ENCODE measurements at places on chromosomes 13 and 19.

GRCh38 chr19:33461256-33462111 lies 60.1 kb downstream of the PEPD start:
- no peak for DNase-seq

- DNase-seq, result no peak
Measured at GRCh38 chr13:110227864-110228643, 78.9 kb downstream of the COL4A1 start.

DNA sequence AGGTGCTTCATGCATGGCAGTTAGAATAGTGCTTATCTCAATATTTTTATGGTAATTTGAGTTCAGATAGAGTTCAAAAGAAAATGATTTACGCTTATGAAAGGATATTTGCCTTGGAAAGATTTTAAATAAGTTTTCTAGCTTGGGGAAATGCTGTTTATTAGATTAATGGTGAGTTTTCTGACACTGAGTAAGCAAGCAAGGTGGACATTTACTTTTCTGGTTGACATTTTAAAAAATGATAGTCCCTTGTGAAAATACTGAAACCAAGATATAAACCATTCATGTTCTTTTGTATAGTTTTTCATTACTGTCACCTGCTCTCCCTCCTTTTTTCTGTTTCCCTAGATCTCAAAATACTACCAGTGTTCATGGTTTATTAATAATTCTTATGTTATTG lies 1034.8 kb upstream of the SPRY2 start:
- no peak for DNase-seq

GRCh38 chr19:46913852-46914430 lies 53.1 kb downstream of the ARHGAP35 start:
- DNase-seq, result peak; percentile 43

GRCh38 chr19:1171755-1172352 lies 2.2 kb downstream of the SBNO2 start:
- no peak for DNase-seq

DNA sequence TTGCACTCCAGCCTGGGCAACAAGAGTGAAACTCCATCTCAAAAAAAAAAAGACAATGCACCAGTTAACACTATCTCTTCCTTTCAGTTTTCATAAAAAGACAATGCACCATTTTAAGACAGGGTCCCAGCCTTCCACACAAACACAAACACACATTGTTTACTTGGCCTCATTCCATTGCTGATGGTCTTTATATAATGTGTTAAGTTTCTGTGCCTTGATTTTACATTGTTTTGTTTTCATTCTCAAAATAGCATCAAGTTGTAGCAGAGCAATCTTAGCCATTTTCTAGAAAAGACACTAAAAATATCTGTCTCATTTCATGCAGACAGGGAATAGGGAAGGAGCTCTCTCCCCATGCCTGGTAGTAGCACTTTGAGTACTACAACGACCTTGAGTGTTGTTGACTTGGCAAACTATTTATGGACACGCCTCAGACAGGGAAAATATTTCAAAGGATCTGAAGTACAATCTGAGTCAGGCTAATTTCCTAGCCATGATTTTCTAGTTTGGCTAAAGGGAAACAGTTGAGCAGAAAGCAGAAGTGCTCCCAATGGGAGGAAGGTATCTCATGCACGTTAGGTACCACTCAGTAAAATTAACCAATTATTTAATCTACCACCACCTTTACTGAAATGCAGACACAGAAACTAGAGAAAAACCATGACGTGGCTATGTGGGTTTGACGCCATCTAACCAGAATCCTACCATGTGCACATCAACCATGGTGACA lies 120.6 kb downstream of the ABCC4 start:
- DNase-seq, result no peak

DNA sequence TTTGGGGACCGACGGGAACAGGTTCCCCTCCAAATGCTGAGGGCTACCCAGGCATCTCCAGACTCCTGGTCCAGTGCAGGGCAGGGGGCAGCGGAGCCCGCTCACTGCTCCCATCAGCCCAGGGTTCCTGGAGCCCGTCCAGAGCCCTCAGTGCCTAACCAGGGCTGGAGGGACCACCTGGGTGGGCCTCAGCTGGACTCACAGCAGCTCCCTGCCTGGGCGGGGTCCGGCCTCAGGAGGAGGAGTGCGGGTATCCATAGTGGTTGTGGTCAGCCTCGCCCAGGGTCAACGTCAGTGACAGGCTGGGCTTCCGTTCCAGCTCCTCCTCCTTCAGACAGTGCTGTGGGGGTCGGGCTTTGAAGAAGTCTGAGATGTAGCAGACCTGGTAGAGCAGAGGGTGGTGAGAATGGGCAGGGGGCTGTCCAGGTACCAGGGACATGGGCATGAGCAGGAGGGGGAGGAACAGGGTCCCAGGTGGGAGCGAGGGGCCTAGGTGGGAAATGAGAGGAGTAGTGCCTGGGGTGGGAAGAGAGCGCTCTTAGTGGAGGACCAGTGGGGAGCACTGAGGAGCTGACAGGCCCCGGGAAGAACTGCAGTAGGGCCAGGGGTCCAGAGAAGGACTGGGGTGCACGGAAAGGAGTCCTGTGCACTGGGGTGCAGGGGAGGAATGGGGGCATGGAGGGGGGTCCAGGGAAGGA lies 9.9 kb downstream of the PLPP2 start:
- no peak for DNase-seq

DNA sequence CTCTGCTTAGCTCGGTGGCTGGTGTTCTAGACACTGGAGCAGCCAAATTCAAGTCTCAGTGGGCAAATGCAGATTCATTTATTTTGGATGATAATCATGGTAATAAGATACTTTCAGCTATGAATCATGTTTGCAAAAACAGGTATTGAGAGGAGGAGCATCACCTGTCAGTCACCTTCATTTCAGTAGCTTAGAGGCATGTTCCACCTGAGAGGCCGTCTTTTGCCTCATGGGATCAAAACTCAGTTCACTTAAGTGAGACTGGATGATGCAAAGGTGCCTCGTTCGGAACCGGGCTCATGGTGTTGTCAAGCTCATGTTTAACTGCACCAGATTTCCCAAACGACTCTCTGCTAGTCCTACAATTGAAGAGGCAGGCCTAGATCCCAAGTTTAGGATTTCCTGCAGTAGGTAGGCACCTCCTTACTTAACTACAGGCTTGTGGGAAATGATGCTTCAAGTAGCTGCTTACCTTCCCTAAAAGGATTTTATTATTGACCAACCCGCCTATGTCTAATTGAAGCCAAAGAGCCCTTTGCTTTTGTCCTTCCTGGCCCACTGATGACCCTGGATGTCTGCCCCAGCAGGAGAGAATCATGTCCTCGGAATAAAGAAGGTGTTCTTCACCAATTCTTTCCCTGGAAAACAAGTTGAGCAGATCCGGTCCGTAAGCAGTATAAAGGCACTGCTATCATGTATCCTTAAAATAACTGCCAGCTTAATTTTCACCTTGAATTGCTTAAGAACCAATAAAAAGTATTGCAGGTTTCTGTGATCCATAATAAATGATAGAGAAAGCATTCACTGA lies 60.0 kb downstream of the ZAR1L start:
- DNase-seq, result no peak

- DNase-seq, result no peak
Measured at GRCh38 chr19:17555929-17556813, 722 bp downstream of the COLGALT1 start.

DNA sequence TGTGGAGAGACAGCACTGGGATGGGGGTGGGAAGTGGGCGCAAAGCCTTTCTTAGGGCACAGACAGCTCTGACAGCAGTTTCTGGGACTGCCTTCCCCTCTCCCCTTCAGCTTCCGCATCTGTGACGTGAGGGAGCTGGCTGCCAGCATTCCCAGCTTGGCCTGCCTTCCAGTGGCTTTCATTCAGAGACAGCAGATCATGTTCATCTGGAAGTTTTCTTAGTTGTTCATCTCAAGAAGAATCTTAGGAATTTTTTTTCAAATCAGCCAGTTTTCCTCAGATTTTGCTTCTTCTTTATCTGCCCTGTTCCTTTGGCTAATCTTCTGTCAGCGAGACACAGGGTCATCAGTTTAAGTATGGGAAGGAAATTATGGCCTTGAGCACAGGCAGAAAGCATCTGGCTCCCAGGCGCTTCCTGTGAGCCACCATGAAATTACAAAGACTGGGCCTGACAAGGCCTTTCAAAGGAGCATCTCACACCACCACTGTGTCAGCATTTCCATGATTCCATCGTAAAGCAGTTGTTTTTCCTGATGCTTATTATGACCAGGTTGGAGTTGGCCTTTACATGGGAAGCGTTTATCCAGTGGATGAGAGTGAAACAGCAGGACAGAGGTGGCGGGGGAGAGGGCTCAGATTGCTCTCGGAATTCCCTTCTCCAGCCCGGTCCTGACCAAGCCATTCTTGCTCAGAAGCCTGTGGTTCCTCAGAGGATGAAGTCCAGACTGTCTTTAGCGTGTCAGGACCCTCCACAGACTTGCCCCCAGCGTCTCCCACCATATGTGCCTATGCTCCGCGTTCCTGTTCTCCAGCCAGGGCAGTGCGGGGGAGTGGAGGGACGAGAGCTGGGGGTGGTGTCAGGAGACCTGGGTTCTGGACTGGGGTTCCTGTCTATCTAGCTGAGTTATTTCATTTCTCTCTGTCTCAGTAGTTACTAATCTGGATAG lies 43.6 kb downstream of the ARHGAP35 start:
- DNase-seq, result peak; percentile 33

DNA sequence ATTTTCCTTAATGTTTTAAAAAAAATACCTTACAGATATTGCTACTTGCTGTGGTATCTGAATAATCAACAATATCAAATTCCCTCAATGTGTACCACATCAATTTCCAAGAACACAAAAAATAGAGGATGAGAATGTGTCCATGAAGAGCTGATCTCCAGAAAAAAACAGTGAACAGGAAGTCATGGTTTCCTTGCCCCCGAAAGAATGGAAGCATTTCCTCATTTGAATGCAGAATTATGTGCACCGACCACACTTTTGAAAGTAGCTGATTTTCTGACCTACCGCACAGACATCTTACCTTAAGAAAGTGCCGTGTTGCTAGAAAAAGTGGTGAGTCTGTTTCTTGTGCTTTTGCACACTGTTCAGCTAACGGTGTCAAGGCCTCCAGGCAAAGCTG lies 13.4 kb upstream of the EEF1AKMT1 start:
- no peak for DNase-seq

- no peak for DNase-seq
Measured at GRCh38 chr13:63403733-63404132, 1988.1 kb upstream of the PCDH20 start.

DNA sequence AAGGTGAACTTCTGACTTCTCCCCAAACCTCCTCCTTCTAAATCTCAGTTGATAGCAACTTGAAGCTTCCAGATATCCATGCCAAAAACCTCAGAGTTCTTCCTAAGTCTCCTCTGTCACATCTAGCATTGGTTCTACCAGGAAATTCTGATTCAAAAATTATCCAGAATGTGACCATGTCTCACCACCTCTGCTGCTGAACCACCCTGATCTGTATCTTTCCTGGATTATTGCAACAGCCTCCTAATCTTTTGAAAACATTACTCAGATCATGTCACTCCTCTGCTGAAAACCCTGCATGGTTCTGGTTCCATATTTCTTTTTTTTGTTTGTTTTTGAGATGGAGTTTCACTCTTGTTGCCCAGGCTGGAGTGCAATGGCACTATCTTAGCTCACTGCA lies 78.7 kb upstream of the TNFSF11 start:
- DNase-seq, result no peak

DNA sequence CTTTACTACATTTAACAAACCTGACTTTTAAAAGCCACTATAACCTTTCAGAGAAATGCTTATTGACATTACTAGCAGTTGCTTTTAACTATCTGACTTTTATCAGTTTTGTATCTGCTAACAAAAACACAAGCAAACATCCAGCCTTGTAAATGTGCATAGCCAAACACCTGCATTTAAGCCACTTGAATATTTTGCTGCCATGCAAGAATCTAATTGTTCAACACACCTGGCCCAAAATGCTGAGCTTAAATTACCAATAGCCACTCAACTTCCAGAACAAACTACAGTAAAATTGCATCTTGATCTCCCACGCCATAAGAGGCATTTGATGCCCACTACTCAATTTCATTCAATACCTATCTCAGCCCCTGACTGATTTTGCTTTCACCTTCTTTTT lies 9.3 kb downstream of the ZIC5 start:
- DNase-seq, result no peak

DNA sequence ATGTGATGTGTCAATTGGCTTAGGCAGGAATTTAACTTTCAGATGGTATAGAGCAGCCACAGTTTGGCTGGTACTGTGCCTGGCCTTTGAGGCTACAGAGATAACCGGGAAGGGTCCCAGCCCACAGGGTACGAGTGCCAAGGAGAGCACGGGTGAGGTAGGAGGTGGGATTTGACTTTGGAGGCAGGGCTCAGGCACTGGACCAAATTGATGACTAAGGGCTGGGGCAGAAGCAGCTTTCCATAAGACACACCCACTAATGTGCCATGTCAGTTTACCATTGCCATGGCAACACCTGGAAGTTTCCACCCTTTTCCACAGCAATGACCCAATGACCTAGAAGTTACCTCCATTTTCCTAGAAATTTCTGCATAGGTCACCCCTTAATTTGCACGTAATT lies 466.2 kb downstream of the TSHZ3 start:
- no peak for DNase-seq

DNA sequence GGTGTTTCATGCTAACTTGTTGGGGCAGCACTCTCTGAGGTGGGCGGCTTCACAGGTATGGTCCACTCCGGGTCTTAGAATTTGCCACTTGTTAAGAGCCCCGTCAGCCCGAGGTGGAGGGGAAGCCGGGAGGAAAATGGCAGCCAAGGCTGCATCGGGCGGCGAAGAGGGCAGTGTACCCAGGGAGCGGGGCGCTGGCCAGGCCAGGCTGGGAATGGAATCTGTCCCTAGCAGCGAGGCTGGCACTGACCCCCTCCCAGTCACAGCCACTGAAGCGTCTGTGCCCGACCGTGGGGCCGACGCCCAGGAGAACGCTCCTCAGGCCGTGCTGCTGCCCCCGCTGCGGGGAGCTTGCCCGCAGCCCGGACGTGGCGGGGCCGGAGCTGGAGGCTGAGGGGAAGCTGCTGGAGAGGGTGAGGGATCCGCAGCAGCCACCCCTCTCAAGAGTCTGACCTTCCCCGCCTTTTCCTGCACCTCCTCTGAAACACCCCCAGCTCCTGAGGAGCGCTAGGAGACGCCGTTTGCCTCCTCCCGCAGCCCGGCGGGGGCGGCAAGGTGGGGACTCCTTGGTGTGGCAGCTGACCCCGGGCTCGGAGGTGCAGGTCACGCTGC lies 313.8 kb upstream of the SPRY2 start:
- DNase-seq, result peak; percentile 41

DNA sequence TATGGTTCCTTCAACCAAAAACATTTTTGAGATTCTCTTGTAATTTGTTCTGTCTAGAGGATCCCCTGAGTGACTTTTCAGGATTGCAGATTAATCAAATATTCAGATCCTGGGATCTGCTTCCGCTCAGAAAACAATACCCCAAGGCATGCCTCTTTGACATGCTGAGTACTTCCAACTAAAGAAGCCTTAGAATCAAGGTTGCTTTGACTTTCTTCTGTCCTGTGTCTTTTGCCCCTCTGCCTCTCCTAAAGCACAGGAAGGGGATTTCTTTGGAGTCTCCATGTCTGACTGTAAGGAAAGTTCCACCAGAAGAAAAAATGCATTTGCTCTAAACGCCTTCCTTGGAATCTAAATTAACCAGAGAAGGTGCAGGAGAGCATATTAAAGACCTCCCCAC lies 431.5 kb downstream of the FGF14 start:
- DNase-seq, result no peak

GRCh38 chr19:18053576-18054219 lies 33.0 kb downstream of the IL12RB1 start:
- no peak for DNase-seq

- no peak for DNase-seq
Measured at GRCh38 chr13:24187185-24187584, 26.7 kb downstream of the SPATA13 start.

GRCh38 chr13:35552172-35552844 lies 75.8 kb upstream of the MAB21L1 start:
- no peak for DNase-seq

GRCh38 chr19:991174-991931 lies 7.2 kb downstream of the WDR18 start:
- DNase-seq, result no peak

GRCh38 chr13:43574605-43575004 lies 212.2 kb downstream of the ENOX1 start:
- no peak for DNase-seq
